ENCODE measurements at places on chromosomes 3 and 15.

- DNase-seq = no peak
These were observed 37.2 kb downstream of the BHLHE40 start for GRCh38 chr3:5016211-5017161.

DNA sequence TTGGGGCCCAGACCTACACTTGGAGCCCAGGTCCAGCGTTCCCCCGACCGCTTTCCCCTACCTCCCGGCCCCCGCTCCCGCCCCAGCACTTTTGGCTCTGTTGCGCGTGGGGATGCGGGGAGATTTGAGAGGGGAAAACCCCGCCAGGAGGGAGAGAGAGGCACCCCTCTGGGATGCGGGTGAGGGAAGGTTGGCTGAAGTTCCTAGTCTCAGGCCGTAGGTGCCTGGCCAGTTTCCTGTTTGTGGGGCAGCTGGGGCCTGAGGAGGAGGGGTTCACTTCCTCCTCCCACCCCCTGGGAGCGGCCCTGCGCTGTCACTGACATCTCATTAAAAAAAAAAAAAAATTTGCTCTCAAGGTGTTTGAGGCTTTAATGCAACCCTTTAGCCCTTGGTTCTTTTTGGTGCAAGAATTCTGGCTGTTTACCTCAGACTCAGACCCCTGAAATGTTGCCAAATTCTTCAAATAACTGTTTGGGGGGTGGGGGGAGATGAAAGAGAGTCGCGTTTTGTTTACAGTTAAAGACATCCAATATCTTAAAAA, 2.6 kb downstream of the FAM43A start:
- no peak for DNase-seq

- no peak for DNase-seq
These were observed 5.4 kb upstream of the PPP1R2 start for GRCh38 chr3:195548501-195548900.

GRCh38 chr3:59882746-59883145, 832.9 kb upstream of the CFAP20DC start:
- no peak for DNase-seq

DNA sequence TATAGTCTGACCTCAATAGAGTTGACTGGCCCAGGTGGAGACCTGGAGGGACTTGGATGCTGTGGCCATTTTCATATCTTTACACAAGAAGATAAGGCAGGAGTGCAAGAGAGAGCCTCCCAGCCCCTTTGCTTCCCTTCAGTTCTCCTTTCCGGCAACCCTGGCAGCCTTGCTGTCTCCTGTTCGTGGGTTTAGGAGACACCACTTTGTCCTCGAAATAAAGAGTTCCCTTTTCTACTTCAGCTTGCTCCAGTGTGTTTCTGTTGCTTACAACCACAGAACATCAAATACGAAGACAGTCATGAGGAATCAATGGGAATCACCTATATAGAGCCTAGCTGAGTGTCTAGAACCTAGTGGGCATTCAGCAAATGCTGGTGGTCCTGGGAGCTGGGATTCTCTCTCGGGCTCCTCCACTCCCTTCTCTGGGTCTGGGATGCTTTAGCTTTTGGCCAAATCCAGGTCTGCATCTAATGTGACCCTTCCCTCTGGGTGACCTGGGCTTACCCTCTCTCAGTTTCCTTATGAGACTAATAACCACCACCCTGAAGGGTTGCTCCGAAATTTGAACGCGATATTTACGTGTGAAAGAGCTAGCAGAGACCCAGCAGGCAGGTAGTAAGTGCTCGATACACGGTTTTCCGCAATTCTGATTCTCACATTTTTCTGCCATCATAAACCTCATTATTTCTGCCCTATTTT, 44.5 kb downstream of the PCSK6 start:
- no peak for DNase-seq

- no peak for DNase-seq
These were observed 313.6 kb upstream of the ATP11B start for GRCh38 chr3:182479419-182480336.

GRCh38 chr3:8574040-8574669, 70.4 kb downstream of the SSUH2 start:
- no peak for DNase-seq

DNA sequence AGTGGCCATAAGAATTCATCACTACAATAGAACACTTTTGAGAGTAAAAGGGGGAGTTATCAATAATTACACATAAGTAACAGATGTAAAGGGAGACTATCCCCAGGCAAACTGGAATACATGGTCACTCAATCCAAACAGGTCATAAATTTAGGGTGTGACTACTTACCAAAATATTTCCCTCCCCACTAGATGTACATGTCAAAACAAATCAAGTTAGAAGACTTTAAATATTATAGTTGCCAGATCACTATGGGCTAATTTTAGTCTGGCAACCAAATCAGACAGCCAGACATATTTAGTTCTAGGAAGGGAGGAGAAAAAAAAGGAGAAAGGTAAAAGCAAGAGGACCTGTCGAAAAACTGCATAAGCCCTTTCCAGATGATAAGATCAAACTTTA, 23.1 kb downstream of the SLC24A5 start:
- no peak for DNase-seq

DNA sequence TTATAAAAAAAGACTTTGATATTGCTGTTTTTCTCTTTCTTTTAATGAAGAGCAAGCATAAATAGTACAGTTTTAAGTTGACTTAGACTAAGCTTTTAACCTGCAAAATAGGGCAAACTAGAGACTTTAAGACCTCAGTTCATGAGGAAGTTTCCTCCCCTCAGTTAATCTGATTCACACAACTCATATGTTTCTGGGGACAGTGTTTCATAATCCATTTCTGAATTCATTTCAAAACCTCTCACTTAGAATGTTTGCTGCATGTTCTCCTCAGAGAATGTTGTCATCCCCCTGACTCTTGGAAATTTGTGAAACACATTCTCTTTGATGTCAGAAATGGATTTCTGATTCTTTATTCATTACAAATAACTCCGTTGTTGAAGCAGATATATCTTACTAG, 79.3 kb upstream of the SKOR1 start:
- no peak for DNase-seq

- no peak for DNase-seq
These were observed 177.9 kb downstream of the OSBPL10 start for GRCh38 chr3:31802981-31803740.

- no peak for DNase-seq
These were observed 78.8 kb downstream of the WNT5A start for GRCh38 chr3:55408193-55408826.

GRCh38 chr3:128245460-128245859, 92.2 kb downstream of the EEFSEC start:
- DNase-seq = no peak

DNA sequence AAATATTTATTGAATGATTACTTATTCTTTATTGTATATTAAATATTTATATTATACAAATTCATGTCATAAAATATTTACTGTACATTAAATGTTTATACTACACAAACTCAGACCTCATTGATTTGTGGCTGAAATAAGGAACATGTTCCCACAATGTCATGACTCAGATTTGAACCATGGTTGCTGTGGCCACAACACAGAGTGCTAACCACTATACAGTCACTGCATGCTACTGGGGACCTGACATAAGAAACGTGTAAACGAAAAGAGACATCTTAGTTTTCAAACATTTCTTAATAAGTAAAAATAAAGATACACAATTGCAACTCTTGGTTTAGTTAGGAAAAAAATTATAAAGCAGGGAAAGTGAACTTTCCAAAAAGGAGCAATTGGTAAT, 99.1 kb upstream of the AGTR1 start:
- DNase-seq = no peak

- no peak for DNase-seq
These were observed 56.4 kb downstream of the PRKCI start for GRCh38 chr3:170278627-170279026.

- DNase-seq = no peak
These were observed 499.6 kb upstream of the CCDC54 start for GRCh38 chr3:106877627-106878026.

GRCh38 chr3:126907557-126907956, 75.4 kb upstream of the PLXNA1 start:
- no peak for DNase-seq

- DNase-seq = no peak
These were observed 40.6 kb downstream of the MYO5C start for GRCh38 chr15:52255008-52255407.

DNA sequence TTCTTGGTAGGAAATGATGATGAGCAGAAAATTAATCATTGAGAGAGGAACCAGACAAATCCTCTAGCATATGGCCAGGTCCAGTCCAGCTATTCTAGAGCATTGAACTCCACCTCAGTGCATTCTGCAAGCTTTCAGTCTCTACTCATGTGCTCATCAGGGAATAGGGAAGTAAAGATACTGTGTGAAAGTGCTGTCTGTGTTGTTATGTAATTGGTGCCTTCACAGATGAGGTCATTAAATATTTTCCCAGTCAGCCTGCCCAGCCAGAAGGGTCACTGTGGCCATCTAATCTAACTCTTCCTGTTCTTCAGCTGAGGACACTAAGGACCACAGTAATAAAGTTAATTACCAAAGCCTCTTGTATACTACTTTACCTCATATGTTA, 28.2 kb downstream of the C3orf62 start:
- DNase-seq = no peak

DNA sequence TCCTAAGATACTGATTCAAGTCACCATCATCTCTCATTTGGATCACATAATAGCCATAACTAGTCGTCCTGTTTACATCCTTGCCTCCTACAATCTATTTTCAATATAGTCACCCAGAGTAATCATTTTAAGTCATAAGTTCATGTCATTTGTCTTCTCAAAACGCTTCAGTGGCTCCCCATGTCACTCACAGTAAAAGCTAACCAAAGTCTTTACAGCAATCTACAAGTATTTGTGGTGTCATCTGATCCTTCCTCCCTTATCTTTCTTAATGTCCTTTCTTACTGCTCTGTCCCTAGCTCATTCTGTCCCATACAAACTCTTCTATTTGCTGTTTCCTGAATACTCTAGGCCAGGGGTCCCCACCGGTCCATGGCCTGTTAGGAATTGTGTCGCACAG, 28.8 kb downstream of the GBE1 start:
- DNase-seq = no peak

All from stimulated activated CD4-positive, alpha-beta T cell treated with anti-CD3 and anti-CD28 coated beads, TNF-alpha, amount 100 ng/mL, for 4 hours (primary cell).